ENCODE measurements at places on chromosomes 6 and 20.

DNA sequence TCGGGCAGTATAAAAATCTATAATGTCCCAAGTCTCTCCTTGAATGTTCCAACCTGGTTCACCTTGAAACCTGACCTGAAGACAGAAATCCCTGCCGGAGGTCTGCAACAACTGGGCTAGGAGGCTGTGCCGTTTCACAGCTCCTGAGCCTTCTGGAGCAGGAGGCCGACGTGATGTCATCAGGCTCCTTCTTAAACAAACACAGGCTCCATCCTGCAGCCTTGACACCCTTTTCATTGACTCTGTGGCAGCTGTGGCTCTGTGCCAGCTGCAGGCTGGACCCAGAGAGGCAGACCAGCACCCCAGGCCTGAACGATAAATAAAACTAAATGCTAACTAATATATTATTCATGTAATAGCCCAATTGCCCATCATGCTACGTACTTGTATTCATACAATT, 483.9 kb downstream of the CD83 start:
- DNase-seq, result no peak

- DNase-seq, result no peak
These were observed 535.4 kb upstream of the NRSN1 start for GRCh38 chr6:23590498-23591126.

- no peak for DNase-seq
These were observed 126.0 kb downstream of the MTHFD1L start for GRCh38 chr6:150991487-150991886.

DNA sequence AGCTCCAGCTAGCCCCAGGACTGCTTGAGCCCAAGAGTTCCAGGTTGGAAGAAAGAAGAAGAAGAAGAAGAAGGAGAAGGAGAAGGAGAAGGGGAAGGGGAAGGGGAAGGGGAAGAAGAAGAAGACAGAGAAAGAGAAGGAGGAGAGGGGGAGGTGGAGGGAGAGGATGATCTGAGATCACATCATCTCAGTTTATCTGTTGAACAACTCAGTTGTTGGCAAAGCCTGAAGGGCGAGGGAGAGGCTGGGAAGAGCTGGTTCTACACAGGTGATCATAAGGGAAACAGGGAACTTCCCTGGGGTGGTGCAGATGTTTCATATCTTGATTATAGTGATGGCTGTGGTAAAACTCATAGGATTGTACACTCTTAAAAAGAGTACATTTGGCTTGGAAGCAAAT, 3.1 kb upstream of the RRBP1 start:
- DNase-seq, result no peak

DNA sequence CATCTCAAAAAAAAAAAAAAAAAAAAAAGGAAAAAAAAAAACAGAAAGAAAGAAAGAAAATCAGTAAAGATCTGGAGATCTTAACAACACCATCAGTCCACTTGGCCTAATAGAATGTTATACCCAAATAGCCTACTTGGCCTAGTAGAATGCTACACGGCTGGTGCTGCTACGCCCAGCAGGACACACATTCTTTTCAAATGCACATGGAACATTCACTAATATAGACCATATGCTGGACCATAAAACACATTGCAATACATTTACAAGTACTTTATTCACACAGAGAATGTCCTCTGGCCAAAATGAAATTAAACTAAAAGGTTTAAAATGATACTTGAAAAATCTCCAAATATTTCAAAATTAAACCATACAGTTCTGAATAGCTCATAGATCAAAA, 80.0 kb upstream of the TNFAIP3 start:
- DNase-seq, result no peak

DNA sequence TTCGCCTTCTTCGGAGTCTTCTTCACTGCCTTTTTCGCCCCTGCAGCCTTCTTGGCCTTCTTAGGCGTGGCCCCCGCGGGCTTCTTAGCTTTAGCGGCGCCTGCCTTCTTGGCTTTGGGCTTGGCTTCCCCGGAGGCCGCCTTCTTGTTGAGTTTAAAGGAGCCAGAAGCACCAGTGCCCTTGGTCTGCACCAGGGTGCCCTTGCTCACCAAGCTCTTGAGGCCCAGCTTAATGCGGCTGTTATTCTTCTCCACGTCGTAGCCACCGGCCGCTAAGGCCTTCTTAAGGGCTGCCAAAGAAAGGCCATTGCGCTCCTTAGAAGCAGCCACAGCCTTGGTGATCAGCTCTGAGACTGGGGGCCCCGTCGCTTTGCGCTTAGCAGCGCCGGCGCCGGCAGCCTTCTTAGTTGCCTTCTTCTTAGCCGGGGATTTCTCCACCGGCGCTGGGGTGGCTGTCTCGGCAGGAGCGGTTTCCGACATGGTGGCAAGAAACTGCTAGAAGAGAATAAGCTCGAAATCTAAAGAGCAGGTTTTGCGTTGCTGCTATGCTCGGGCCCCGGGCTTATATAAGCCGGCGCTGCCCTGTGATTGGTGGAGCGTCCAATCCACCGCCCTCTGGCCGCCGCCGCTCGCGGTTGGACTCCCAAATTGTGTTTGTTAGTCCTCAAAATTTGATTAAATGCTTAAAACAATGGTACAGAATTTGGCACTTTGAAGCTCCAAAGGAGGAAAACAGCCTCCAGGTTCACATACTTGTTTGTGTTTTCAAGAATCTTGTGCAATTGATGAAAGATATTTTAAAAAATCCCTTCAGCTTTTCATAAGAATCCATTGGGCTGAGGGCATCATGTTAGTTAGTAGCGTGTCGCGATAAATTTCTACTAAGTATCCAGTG, 44.9 kb downstream of the OR2B2 start:
- DNase-seq, result peak; percentile 95

GRCh38 chr20:4926531-4927156, 74.7 kb downstream of the SLC23A2 start:
- DNase-seq, result no peak

GRCh38 chr6:151199991-151200390, 39.8 kb upstream of the AKAP12 start:
- DNase-seq, result no peak
